HuH-7.5 (cell line): ENCODE measurements at places on chromosomes 7 and 10.

GRCh38 chr10:80517416-80518142, 20.1 kb upstream of the SH2D4B start:
- no peak for DNase-seq

DNA sequence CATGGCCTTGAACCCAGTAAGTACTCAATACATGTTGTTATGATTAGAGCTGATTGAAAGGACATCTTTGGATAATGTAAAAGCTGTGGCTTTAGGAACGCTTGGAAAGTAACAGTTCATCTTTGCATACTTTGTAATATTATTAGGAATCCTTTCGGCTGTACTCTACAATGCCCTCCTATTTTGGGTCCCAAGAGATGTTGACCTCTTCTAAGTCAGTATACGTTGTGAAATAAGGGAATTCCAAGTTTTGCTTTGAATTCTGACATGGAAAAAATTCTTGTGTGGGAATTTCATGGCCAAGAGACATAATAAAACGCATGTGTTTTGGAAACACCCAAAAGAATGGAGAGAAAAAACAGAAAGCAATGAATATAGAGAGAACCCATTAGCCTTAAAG, 7.7 kb downstream of the AGR3 start:
- no peak for DNase-seq

DNA sequence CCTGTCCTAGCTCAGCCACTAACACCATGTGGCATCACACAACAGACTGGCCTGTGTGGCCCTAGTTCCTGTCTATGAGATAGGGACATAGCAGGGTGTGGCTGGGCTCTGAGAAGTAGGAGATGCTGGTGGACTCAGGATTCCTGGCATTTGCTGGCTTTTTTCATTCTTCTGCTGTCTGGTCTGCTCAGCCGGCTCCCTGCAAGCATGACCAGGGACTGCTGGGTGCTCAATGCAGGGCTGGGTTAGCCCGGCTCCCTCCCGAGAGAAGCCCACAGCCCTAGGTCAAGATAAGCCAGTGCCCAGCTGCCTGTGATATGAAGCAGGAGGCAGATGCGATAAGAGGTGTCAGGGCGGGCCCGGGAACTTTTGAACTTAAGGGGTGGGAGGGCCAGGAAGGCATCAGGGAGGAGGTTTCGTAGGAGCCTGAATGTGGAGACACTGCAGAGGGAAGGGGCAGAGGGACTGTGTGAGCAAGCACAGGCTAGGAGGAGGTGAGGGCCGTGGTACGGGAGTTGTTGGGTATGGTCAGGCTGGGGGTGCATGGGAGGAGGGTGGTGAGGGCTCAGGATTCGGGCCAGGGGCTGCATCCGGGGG, 3.5 kb downstream of the AQP1 start:
- no peak for DNase-seq

DNA sequence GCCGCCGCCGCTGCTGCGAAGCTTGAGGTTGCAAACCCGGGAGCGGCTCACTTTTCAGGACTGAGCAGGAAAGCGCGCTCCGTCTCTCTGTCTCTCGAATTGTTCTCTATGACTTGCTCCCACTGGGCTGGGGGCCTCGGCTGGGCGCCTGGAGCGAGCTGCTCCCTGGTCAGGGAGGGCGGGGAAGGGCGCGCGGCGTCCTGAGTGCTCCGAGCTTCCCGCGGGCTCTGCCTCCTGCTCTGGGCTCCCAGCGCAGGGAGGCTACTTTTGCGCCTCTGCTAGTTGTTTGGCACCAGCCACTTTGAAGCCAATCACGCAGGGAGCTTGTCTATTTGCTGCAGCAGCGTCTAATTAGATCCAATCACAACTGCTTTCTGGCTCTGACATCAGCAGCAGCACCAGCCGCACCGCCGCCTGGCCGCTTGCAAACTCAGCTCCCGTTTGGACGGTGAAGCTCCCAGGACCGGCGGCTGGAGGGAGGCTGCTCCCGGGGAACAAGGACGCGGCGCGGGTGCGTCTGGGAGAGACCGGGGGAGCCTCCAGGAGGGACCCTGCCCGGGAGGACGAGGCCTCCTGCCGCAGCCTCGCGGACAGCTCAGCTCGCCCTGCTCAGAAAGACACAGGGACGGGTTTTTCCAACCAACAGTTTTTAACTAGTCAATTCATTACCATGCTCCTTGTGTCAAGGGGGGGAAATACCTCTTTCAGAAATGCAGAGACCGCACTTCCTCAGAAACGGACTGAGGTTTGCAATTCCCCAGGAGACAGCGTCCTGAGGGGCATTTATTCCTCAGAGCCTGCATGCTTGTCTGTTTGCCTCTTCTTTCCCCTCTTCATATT, at the start of gene ADARB2:
Gene ADARB2, minus strand, starts transcription at position 304 of the 840 bp plus-strand sequence.
- DNase-seq: no peak
